ENCODE measurements at places on chromosomes 2 and 18.

GRCh38 chr2:144770616-144771230, 250.8 kb upstream of the ZEB2 start:
- no peak for DNase-seq

DNA sequence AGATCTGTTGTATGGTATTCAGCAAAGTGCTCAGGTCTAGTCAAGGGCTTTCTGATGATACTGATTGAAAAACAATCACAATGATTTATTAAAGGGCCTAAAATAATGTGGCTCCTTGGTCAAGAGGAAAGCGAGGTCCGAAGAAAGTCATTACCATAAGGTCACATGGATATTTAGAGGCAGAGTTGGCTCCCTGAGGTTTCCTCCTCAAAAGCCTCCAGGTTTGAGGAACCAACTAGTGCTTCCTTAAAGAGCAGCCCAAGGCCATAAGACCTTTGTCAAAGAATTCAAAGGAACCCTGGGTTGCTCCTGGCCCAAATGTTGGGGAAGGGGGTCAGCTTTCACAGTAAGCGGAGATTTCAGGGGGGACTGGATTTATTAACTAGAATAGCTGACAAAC, 280.7 kb upstream of the ATP5MC3 start:
- no peak for DNase-seq

- no peak for DNase-seq
Measured at GRCh38 chr2:68417926-68418325, 49.2 kb downstream of the FBXO48 start.

- DNase-seq = no peak
Measured at GRCh38 chr2:156329031-156329926, 3.2 kb downstream of the NR4A2 start.

DNA sequence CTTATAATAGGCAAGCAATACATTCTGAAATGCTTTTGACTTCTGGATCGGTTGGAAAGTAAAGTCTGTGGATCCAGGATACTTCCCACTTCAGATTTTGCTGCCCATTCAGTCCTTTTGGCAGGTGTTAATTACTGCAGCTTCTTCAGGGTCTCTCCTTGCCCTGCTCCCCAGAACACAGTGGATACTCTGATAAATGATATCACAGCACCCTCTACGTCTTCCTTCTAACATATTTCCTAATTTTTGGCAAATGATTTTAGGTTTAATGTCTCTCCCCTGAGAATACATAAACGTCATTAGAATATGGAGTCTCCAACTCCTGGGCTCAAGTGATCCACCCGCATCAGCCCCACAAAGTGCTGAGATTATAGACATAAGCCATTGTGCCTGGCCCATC, 249.8 kb downstream of the NYAP2 start:
- DNase-seq = no peak

DNA sequence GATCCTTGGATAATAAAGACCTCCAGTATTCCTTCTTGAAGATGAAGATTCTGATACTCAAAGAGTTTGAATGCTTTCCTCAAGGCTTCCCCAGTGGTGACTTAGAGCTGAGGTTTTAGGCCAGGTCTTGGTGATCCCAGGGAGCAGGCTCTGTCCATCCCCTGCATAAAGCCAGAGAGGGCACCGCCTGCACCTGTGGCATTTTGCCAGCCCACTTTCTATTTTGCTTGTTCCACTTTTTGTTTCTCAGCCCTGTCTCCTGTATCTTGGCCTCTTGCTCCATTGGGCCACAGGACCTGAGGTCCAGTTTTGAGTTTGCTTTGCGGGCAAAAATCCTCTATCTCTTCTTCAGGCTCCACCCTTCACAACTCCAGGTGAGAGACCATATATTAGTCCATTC, 6.7 kb upstream of the SCYGR1 start:
- DNase-seq = no peak

DNA sequence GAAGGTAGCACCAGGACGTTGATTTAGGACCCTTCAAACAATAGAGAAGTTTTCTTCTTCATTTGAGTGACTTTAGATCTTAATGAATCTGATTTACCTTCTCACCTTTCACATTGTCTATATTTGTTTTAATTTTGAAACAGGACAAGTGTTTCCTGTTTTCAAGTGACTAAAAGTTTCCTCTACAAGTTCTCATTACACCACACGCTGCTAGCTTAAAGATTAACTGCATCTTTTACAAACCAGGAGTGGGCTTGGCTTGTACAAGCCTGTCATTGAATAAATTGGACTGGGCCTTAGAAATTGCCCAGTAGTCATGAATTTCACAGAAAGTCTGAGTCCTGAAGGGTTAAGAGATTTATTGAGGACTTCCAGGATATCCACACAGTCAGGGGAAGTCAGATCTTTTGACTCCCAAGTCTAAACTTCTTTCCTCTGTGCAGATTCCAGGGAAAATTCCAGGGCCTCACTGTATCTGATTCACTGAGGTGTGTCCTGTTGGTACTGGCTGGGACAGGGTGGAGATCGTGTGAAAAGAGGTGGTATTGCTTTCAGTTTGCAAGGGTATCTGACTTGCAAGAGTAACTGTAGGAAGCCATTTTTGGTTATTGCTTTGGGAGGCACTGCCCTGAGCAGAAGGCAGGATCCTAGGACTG, 3.4 kb downstream of the SGPP2 start:
- DNase-seq = no peak

- no peak for DNase-seq
Measured at GRCh38 chr18:8928847-8929780, 173.4 kb upstream of the NDUFV2 start.

- no peak for DNase-seq
Measured at GRCh38 chr2:232890896-232891601, 21.0 kb downstream of the SNORC start.

DNA sequence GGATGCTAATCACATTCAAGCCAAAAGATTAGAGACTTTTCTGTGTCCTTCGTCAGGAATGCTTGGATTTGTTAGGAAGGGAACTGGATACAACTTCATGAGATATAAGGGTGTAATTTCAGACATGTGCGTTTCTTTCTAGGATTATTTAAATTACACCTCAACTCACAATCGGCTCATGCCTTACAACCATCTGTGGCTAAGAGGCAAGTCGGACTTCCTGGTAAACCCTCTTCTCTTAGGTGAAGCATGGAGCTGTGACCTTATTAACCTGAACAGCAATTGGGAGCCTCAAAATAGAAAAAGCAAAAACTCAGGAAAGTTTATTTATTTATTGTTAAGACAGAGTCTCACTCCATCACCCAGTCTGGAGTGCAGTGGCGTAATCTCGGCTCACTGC, 61.8 kb downstream of the SEMA4F start:
- DNase-seq = no peak

DNA sequence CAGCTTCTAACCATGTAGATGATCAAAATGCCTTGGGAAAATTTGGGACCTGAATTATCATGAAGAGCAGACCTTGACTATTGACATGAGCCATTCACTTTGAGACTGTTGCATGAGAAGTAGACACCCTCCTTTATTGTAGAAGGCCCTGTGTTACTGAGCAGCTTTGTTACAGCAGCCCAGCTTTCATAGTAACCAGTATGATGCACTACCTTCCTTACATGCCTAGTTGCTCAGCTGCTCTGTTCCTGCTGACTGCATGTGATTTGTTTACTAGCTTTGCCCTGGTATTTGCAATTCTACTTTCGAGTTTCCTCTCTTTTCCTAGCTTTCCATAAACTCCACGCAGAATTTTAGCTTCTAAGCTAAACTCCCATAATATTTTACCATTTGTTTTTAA, 11.2 kb upstream of the FN1 start:
- DNase-seq = no peak

DNA sequence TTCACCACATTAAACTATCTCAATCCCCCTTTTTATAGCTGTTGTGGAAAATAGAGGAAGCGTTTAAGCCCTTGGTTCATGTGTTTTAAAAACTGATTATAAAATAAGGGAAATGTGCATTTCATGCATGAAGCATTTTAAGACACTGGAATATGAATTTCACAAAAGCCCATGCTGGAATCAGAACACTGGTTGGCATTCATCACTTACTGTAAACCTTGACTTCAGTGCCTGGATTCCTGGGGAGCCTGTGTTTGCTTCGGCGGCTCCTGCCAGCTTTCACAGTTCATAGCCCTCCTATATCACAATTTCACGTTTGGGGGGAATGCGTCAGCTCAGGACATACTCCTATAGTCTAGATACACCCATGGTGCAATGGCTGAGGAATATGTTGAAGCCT, 336.9 kb downstream of the INSIG2 start:
- DNase-seq = no peak

GRCh38 chr2:26730549-26731344, 33.3 kb upstream of the SLC35F6 start:
- no peak for DNase-seq

DNA sequence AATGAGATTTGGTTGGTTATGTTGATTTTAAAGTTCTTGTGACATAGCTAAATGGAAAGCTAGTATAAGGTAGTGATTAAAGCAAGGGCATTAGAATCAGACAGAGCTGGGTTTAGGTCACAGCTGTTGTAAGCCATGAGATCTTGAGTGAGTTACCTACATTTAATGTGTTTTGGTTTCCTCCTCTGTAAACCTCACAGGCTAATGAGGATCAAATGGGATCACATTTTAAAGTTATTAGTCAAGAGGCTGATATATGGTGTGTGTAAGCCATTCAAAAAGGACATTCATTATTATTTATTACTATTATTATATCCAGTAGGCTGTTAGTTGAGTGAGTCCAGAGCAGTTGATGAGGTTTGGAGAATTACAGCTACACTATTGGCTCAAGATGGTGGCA, 416.2 kb downstream of the IRS1 start:
- DNase-seq = no peak

GRCh38 chr2:229733611-229734245, 19.4 kb upstream of the DNER start:
- no peak for DNase-seq

GRCh38 chr18:2641638-2642037, 13.9 kb upstream of the SMCHD1 start:
- no peak for DNase-seq

DNA sequence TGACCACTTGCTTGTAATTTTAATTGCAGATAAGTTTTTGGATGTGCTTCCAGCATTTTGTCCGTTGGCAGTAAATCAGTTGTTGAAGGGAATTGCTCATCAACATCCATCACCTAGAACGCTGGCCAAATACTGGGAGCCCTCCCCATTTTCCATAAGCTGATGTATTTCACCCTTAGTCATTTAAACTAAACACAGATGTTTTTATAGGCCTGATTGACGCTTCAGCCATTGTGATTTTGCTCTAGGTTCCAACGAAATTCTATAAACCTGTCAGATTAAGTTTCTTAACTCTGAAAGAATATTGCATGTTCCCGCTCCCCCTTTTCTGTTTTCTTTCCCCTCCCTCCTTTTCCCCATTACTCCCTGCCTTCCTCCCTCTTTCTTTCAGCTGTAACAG, 1.0 kb upstream of the RPRM start:
- no peak for DNase-seq

DNA sequence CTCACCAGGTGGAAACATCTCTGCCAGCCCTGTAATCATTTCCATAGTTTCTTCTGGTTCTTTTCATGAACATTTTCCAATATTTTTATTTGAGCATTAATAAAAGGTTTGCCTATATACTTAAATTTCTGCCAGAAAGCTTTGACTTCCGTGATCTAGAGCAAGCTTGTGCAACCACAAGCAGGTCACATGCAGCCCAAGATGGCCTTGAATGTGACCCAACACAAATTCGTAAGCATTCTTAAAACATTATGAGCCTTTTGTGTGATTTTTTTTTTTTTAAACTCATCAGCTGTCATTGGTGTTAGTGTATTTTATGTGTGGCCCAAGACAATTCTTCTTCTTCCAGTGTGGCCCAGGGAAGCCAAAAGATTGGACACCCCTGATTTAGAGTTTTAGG, 51.6 kb downstream of the NEDD4L start:
- DNase-seq = no peak

GRCh38 chr18:4658804-4659203, 203.7 kb upstream of the DLGAP1 start:
- DNase-seq = no peak

GRCh38 chr2:28695245-28695647, 56.4 kb upstream of the PPP1CB start:
- DNase-seq = no peak

DNA sequence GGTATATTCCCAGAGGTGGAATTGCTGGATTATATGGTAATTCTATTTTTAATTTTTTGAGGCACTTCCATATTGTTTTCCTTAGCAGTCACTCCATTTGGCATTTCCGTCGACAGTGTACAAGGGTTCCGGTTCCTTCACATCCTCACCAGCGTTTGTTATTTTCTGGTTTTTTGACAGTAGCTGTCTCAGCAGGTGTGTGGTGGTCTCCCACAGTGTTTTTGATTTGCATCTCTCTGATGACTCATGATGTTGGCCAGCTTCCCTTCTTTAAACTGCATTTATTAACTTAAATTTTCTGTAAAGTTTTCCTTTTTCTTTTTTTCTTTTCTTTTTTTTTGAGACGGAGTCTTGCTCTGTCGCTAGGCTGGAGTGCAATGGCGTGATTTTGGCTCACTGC, 19.7 kb downstream of the SH3BP4 start:
- DNase-seq = no peak
